ENCODE measurements at places on chromosomes 16 and 17.

GRCh38 chr16:57257455-57258070 lies 12.5 kb downstream of the ARL2BP start:
- no peak overlapping the region for H3K4me3 ChIP-seq
- no peak overlapping the region for H3K27ac ChIP-seq
- no peaks in the 10 kb centered on the region for H3K27me3 ChIP-seq

- H3K27me3 ChIP-seq, result no peaks in the 10 kb centered on the region
- H3K4me3 ChIP-seq, result no peak overlapping the region
- peaks cover 64% of the 10 kb centered on the region for H3K36me3 ChIP-seq
- no peak for DNase-seq
Measured at GRCh38 chr17:45087504-45087975, 26.4 kb downstream of the NMT1 start.

GRCh38 chr16:29906520-29907244 lies 6.4 kb downstream of the ASPHD1 start:
- no peak overlapping the region for H3K4me3 ChIP-seq
- no peak for DNase-seq
- peaks cover 5% of the 10 kb centered on the region for H3K36me3 ChIP-seq
- H3K27me3 ChIP-seq, result no peaks in the 10 kb centered on the region
- H3K27ac ChIP-seq, result no peak overlapping the region

DNA sequence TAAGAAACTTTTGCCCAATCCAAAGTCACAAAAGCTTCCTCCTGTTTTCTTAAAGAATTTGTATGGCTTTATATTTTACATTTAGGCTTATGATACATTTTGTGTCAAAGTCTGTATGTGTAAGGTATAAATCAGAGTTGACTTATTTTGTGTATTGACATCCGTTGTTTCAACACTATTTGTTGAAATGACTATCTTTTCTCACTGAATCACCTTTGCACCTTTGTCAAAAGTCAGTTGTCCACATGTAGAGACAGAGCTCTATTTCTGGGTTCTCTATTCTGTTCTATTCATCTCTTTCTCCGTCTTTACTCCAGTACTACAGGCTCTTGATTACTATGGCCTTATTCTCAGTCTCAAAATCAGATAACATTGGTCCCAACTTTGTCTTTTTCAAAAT lies 73.2 kb downstream of the C16orf78 start:
- no peak overlapping the region for H3K27ac ChIP-seq
- no peak for DNase-seq
- peaks cover 13% of the 10 kb centered on the region for H3K4me1 ChIP-seq
- H3K4me3 ChIP-seq, result no peak overlapping the region

- no peaks in the 10 kb centered on the region for H3K36me3 ChIP-seq
- peaks cover 16% of the 10 kb centered on the region for H3K27me3 ChIP-seq
- no peak overlapping the region for H3K4me3 ChIP-seq
- H3K27ac ChIP-seq, result no peak overlapping the region
- peaks cover 5% of the 10 kb centered on the region for H3K4me1 ChIP-seq
- DNase-seq, result no peak
Measured at GRCh38 chr16:54123766-54124165, 162.8 kb downstream of the IRX3 start.

GRCh38 chr16:66513111-66513723 lies 36.7 kb downstream of the TK2 start:
- peaks cover 45% of the 10 kb centered on the region for H3K4me1 ChIP-seq
- no peak overlapping the region for H3K4me3 ChIP-seq
- peaks cover 1% of the 10 kb centered on the region for H3K36me3 ChIP-seq
- no peak for DNase-seq
- H3K27ac ChIP-seq, result peak overlapping the region; percentile 75

GRCh38 chr16:15415511-15415985 lies 18.8 kb upstream of the BMERB1 start:
- H3K4me3 ChIP-seq, result no peak overlapping the region
- no peak for DNase-seq
- H3K36me3 ChIP-seq, result no peaks in the 10 kb centered on the region
- H3K4me1 ChIP-seq, result no peaks in the 10 kb centered on the region
- H3K27me3 ChIP-seq, result no peaks in the 10 kb centered on the region

- peaks cover 5% of the 10 kb centered on the region for H3K4me1 ChIP-seq
- no peaks in the 10 kb centered on the region for H3K36me3 ChIP-seq
- no peak for DNase-seq
- no peaks in the 10 kb centered on the region for H3K27me3 ChIP-seq
- H3K4me3 ChIP-seq, result no peak overlapping the region
Measured at GRCh38 chr16:69555437-69555836, 10.3 kb upstream of the NFAT5 start.

DNA sequence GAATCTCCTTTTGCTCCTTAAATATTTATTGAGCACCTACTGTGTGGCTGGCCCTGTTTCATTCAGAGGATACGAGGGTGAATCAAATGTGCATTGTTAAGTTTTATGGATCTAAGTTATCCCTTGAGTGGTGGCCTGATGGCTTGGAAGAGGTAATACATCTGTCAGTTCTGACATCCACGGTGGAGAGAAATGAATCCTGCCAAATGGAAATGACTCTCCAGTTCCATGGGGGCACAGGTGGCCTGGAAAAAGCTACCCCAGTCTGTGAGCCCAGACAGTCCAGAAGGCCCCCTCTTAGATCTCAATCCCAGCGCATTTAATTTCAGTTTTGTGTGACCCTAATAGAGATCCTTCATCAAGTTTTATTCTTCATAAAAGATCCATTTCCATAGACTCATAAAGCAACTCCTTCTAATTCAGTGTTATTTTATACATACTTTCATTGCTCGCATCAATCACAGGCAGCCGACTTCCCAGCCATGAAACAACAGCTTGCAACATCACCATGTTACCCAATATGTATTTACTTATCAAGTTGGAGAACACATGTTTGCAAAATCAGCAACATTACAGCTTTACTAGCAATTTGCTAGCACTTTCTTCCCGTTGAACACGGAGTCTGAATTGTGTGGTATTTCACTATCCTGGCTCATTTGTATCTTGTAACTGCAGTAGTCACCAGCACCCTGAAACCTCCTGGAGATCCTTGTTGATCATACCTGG lies 334.8 kb upstream of the HSBP1 start:
- no peaks in the 10 kb centered on the region for H3K4me1 ChIP-seq
- no peak for DNase-seq

DNA sequence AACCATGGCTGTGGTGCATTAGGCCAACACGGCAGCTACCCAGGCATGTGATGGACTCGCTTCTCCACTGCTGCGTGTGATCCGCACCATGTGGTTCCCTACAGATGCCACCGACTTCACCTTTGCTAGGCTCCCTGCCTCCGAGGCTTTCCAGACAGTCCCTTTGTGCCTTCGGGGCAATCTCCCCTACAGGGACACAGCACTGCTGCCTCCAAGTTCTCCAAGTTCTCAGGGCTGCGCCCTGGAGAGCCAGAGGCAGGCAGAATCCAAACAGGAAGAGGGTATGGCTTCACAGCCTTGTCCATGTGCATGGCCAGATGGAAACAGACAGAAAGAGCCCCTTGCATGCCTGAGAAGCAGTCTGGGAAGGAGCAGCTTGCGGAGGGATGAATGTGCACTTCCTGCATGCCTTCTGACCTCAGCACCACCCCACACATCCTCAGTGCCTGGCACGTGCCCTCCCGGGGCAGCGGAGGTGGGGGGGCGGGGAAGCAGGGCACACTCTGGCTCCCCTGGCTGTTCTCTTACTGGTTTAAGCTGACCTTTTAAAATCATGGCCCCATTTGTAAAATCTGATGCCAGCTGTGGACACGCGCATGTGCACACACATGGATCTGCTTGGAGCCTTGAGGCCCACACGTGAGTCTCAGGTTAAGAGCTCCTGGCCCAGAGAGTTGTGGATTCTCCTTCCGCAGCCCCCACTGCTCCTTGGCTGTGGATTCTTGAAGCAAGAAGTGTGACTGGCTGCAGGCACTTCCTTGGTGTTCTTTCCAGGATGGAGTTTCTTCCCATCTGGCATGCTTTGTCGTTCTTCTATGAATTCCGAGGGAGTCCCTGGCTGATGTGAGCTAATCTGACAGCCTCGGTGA lies 55.3 kb upstream of the MTSS2 start:
- no peak for DNase-seq
- H3K4me1 ChIP-seq, result peaks cover 27% of the 10 kb centered on the region
- no peak overlapping the region for H3K4me3 ChIP-seq
- peaks cover 10% of the 10 kb centered on the region for H3K36me3 ChIP-seq

DNA sequence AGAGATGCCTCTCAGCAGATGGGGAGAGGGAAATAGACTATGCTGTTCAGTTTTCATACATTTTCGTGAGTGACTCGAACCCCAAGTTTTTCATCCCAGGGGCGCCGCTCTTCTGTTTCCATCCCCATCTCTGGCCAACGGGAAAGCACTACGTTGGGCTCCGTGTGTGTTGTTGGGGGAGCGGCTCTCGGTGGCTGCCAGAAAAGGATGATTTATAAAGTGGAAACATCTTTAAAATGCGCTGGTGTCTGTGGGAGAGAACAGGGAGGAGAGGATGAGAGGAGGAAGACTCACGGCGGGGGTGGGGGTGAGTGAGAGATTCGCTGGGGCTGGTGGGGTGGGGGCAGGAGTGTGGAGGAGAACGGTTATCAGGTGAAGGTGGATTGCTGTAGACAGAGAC lies 5.8 kb downstream of the TBX4 start:
- peaks cover 94% of the 10 kb centered on the region for H3K27me3 ChIP-seq
- no peak for DNase-seq
- peaks cover 2% of the 10 kb centered on the region for H3K36me3 ChIP-seq
- peaks cover 27% of the 10 kb centered on the region for H3K4me1 ChIP-seq

DNA sequence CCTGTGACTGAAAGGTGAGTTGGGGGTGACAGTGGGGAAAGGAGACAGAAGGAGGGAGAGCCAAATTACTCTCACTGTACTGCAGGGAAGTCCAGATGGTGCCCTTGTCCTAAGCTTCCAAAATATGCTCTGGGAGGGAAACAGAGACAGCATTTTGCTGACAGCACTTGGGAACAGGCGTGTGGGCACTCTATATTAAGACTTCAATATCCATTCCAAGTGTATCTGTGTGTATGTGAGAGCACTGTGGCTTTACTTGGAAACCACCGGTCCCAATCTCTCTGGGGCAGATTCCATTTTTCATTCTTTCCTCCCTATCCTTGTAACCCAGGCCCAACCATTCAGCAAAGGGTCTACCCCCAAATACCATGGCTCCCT lies 407.3 kb downstream of the UTP18 start:
- H3K4me3 ChIP-seq, result no peak overlapping the region
- H3K27ac ChIP-seq, result no peak overlapping the region
- no peaks in the 10 kb centered on the region for H3K36me3 ChIP-seq
- H3K4me1 ChIP-seq, result no peaks in the 10 kb centered on the region
- DNase-seq, result no peak
- H3K27me3 ChIP-seq, result peaks cover 15% of the 10 kb centered on the region

GRCh38 chr17:28725166-28725659 lies 820 bp downstream of the TLCD1 start:
- no peak for DNase-seq
- H3K36me3 ChIP-seq, result peaks cover 67% of the 10 kb centered on the region
- peak overlapping the region; percentile 94 for H3K4me3 ChIP-seq
- no peaks in the 10 kb centered on the region for H3K27me3 ChIP-seq
- H3K27ac ChIP-seq, result peak overlapping the region; percentile 86

DNA sequence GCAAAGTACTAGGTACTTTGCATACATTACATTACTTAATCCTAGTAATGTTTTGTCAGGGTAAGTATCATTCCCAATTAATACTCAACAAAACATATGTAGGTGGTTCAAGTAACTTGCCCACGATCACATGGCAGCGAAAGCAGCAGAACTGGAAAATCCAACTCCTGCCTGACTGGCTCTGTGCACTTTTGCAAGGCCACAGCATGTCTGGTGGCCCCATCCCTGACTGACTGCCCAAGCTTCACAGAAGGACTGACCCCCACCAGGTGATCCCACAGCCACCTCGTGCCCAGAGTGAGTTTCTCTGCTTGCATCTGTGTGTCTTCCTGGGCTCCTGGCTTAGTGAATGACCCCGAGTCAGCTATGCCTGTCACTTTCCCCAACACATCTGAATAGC lies 11.4 kb downstream of the CNP start:
- peaks cover 14% of the 10 kb centered on the region for H3K4me1 ChIP-seq
- DNase-seq, result no peak
- H3K4me3 ChIP-seq, result no peak overlapping the region
- no peaks in the 10 kb centered on the region for H3K27me3 ChIP-seq
- no peak overlapping the region for H3K27ac ChIP-seq

- peaks cover 7% of the 10 kb centered on the region for H3K4me1 ChIP-seq
- no peak overlapping the region for H3K27ac ChIP-seq
- no peaks in the 10 kb centered on the region for H3K27me3 ChIP-seq
Measured at GRCh38 chr17:29112771-29113295, 67.4 kb downstream of the MYO18A start.

GRCh38 chr16:79093554-79093967 lies 507.0 kb downstream of the MAF start:
- peaks cover 58% of the 10 kb centered on the region for H3K4me1 ChIP-seq
- H3K27me3 ChIP-seq, result no peaks in the 10 kb centered on the region
- peaks cover 5% of the 10 kb centered on the region for H3K36me3 ChIP-seq
- H3K4me3 ChIP-seq, result peak overlapping the region; percentile 51
- peak overlapping the region; percentile 46 for H3K27ac ChIP-seq

GRCh38 chr16:61780161-61780560 lies 256.1 kb downstream of the CDH8 start:
- H3K4me3 ChIP-seq, result no peak overlapping the region
- no peaks in the 10 kb centered on the region for H3K4me1 ChIP-seq

GRCh38 chr17:37218849-37219248 lies 156.9 kb upstream of the C17orf78 start:
- no peak overlapping the region for H3K27ac ChIP-seq

DNA sequence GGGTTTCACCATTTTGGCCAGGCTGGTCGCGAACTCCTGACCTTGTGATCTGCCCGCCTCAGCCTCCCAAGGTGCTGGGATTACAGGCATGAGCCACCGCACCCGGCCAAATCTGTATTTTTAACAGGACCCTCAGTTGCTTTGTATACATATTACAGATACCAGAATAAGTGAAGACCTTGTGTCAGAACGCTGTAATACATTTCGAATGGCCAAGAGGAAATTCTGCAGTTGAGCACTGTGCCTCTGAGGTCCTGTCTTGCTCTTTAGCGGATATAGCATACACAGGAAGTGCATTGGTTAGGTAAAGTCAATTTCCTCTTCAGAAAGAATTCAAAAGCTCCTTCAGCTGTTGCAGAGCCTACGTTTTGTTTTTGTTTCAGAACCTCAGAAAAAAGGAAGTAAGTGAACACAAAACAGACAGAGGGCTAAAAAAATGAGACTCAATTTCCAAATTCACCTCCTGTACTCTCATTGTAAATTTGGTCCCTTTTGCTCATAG lies 15.7 kb downstream of the CRLF3 start:
- peak overlapping the region; percentile 90 for H3K27ac ChIP-seq
- no peaks in the 10 kb centered on the region for H3K27me3 ChIP-seq
- no peak for DNase-seq
- peaks cover 50% of the 10 kb centered on the region for H3K4me1 ChIP-seq

DNA sequence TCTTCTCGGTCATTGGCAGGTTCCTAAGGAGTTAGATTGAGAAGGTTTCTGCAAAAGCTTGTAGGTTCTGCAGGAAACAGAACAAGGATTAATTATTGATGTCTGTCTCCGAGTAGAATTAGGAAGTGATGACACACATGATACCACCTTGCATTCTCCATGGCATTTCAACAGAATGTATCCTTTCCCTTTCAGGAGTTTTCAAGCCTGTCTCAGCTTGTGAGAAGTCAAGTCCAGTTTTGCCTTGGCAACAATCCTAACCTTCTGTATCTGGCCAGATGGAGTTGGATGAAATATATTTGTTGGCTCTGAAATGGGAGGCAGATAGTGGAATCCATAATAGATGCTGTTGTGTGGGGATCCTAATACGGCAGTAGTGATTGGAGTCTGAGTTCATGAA lies 235.5 kb downstream of the SHISA9 start:
- no peak overlapping the region for H3K4me3 ChIP-seq
- DNase-seq, result no peak
- no peaks in the 10 kb centered on the region for H3K4me1 ChIP-seq
- H3K27me3 ChIP-seq, result no peaks in the 10 kb centered on the region

- H3K27me3 ChIP-seq, result no peaks in the 10 kb centered on the region
- no peaks in the 10 kb centered on the region for H3K4me1 ChIP-seq
- H3K27ac ChIP-seq, result no peak overlapping the region
- no peak overlapping the region for H3K4me3 ChIP-seq
- peaks cover 3% of the 10 kb centered on the region for H3K36me3 ChIP-seq
Measured at GRCh38 chr16:17144431-17144830, 326.3 kb downstream of the XYLT1 start.
